BE2C (cell line): ENCODE measurements at places on chromosomes 12 and 14.
A peak's percentile ranks its signal among the peaks of the same experiment; 100 is the strongest.

DNA sequence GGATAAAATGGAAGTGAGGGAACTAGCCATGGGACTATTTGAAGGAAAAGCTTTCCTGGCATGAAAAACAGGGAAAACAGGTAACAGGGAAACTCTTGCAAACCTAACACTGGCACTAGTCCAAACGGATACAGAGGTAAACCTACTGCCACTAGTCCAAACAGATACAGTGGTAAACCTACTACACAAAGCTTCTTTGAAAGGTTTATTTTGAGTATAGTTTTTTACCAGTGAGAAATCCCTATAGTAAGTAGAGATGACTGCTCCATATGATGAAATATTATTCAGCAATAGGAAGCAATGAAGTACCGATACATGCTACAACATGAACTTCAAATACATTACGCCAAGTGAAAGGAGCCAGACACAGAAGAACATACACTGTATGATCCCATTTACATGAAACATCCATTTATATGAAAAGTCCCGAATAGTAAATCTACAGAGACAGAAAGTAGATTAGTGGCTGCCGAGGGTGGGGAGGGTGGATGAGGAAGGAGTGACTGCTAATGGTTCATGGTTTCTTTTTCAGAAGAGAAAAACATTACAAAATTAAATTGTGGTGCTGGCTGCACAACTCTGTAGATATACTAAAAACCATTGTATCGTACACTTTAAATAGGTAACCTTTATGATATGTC, 25.5 kb downstream of the SPTLC2 start:
- DNase-seq, result no peak

DNA sequence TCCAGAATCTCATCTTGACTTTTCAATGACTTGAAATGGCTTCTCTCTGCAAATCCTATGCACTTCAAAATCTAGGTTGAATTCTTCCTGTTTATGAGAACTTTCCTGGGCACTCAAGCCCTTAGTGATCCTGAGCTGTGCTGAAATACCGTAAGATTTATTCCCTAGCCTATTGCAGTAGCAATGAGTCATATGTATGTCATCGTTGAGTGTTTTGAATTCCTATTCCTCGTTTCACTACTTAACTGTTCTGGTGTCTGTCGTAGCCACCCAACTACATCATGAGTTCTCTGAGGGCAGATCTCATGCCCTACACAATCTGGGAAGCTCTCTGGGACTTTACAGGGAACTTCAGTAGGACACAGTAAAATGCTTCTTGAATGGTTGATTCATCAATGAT, 190.8 kb upstream of the TMEM132C start:
- no peak for DNase-seq

DNA sequence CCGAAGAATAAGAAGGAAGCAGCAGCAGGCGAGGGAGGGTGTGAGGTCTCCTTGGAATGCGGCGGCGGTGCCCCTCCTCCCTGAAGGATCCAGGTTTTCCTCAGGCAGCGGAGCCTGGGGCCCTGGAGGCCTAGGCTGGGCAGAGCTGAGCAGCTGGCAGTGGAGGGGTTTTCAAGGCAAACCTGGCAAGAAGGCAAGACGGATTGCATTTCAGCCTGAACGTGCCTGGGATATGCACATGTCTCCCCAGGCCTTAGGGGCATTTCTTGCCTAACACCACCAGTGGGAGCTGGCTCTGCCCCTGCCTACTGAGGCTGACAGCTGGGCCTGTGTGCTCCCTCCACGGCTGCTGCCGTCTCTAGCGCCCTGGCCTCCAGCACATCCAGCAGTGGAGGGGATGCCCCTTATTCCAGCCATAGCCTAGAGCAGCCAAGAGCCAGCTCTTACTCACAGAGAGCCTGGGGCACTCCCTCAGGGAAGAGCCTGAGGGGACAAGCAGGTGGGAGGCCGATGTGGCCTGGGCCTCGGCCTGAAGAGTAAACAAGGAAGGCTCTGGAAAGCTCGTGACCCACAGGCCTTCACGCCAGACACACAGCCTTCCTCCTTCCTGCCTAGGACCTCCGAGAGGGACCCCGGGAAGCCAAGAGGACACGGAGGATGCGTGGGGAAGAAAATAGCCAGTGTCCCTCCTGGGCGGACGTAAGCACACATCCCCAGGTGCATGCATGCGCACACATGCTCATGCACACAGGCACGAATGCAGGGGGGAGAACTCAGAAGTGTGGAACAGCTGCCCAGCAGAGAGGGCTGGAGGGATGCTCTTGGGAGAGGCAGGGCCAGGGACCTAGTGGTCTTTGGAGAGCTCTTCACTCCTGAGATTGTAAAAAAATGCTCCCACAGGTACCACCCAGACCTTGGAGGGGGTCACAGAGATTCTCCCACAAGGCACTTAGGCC, 23.0 kb upstream of the EIF2B2 start:
- DNase-seq, result peak; percentile 69

DNA sequence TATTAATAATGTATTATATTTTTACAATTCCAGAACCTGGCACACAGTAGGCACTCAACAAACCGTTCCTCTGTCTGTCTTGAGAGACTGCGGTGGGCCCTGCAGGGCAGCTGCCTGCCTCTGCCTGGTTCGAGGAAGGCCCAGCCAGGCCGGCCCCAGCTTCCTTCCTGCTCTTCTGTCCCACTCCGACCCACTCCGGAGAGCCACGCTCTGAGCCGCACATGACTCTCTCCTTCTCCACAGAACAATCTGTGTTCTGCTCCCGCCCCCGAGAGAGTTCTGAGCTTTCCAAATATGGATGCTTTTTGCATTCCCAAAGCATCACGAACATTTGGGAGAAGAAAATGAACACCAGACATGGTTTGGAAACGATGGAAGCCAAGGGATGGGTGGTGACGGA, 57.3 kb downstream of the TTC7B start:
- no peak for DNase-seq

GRCh38 chr12:101775816-101776215, 36.6 kb upstream of the SYCP3 start:
- no peak for DNase-seq

DNA sequence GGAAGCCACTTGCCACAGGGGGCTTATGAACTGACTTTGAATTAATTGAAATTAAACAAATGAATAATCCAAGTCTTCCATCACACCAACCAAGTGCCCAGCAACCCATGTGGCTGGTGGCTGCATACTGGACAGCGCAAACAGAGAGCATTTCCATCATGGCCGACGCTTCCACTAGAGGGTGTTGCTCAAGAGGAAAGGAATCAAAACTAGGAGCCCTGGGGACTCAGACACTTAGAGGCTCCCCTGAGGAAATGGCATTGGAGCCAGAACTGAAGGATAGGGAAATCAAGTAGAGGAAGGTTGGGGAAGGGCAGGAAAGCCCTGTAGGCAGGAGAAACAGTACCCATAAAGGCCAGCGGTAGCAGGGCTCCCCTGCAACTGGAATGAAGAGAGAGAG, 50.6 kb upstream of the NUAK1 start:
- DNase-seq, result no peak

GRCh38 chr12:38411426-38411825, 94.9 kb downstream of the ALG10B start:
- no peak for DNase-seq

DNA sequence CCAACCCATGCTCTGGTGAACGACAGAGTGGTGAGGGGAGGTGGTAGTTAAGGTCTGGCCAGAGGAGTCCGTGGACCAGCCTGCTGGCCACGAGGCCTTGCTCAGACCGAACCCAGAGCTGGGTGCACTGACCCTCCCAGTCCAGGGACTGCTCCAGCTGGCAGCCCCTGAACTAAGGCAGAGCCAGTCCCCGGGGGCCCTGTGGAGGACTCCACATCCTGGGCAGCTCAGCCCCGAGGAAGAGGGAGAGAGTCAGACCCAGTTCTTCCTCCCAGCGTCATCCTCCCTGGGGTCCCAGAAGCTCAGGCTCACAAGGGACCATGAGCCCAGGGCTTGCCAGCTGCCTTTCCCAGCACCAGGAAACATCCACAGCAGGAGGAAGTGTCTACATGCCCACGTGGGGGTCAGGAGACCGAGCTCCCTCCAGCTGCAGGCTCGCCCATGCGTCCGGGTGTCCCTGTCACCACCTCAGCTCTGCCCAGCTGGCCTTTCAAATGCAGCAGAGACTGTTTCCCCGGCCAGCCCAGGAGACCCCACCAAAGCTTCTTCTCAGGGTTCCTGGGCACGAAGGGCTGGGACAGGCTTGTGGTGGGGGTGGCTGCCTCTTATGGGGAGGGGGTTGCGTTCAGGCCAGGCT, 194.4 kb downstream of the KIF26A start:
- DNase-seq, result no peak

GRCh38 chr14:35221462-35221861, 70.7 kb upstream of the PSMA6 start:
- no peak for DNase-seq

DNA sequence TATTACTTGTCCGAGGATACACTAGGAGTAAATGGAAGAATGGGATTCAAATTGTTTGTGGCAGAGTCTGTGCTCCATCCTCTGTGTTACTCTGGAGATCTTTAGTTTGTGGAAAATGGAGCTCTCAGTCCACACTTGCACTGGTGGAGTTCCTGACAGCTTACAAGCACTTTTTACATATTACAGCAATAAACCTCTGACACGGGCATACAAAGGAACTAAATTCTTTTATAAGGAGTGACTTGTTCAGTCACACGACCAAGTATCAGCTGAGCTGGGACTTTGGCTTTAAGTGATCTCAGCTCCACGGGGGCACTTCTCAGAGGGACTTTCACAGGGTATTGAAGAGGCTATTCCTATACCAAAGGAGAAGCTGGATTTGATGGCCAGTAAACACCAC, 417.5 kb downstream of the LRIG3 start:
- no peak for DNase-seq

DNA sequence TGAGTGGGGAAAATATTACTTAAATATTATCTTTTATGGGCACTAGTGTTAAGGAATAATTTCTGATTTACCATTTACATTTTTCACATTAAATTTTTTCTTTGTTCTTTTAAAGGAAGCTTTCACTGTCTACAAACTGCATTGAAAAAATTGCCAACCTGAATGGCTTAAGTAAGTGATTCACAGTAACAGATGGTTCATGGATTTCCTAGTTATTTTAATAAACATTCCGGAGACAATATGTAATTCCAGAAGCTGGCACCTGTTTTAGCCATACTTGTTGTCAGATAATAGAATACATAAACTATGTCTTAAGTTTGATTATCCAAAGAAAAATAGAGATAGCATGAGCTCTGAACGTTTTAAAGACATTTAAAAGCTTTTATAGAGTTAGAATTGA, 17.1 kb downstream of the DNAL1 start:
- no peak for DNase-seq

DNA sequence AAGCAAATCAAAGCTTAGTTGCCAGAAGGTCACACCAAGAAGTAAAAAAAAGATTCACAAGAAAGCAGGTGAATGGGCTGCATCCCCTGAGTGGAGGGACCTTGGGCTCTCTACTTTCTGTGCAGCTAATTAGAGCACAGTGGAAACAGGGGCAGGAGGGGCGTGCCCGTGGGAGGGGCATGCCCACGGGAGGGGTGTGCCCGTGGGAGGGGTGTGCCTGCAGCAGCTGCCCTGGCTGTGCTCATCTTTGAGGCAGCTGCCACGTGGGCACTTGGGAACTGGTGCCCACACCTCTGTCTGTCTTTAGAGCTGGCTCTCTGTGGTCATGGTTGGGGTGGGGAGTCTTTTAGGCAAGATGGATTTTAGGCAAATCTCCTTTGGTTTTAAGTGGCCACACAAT, 60.0 kb downstream of the EML1 start:
- no peak for DNase-seq

DNA sequence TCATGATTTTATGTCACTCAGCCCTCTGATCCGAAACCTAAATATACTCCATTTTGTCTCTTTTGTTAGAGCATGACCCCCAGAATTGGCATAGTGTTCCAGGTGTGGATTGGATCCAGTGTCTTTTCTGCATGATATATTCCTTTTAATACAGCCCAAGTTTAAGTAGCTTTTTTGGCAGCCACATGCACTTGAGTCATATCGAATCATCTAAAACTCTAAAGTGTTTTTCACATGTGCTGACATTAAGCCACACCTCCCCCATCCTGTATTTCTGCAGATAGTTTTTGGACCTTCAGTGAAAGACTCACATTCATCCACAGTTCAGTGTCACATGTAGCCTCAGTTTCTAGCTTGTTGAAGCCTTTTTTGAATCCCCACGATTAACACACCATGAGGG, 30.6 kb downstream of the BORCS5 start:
- no peak for DNase-seq

GRCh38 chr12:89862511-89863445, 154.1 kb upstream of the ATP2B1 start:
- DNase-seq, result no peak

GRCh38 chr14:96349286-96350075, 13.7 kb downstream of the ATG2B start:
- DNase-seq, result no peak

- peak; percentile 85 for DNase-seq
These were observed 49.6 kb downstream of the LRCOL1 start for GRCh38 chr12:132560614-132561426.

DNA sequence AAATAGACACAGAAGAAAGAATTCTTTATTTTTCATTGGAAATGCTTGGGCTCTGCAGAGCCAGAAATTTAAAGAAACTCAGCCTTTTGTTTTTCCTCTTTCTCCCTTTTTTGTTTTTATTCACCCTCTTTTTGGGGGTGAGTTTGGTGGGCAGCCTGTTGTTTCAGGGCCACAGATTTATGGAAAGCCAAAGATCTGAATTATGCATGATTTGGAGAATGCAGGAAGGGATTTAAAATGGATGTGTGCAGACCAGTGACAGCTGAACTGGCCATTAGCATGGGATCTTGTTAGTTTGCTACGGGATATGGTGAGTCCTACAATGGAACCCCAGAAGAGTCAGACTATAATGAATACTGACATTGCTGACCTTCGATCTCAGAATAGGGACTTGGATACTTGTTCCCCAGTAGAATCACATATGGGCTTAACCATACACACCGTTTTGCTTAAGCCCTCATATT, 7.7 kb upstream of the ATXN2 start:
- no peak for DNase-seq

GRCh38 chr12:700016-700415, 36.8 kb upstream of the NINJ2 start:
- no peak for DNase-seq

DNA sequence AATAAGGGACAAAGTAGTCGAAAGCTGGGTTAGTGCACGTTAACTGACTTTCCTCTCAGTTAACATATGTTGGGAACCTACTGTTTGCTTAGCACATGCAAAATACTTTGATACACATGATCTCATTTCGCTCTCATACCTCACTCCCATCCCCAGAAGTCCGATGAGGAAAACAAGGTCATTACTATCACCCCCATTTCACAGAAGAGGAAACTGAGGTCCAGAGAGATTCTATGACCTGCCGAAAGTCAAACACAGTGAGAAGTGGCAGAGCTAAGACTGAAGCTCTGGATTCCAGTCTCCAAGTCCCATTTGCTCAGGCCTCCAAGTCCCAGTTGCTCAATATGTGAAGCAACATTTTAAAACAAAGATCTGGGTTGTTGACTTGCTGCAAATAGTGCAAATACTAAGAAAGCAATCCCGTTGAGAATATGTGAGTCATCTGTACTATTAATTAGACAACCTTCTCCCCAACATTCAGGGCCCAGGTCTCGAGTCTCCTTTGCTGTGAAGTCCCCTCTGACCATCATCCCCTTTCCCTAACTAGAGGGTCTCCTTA, 170.6 kb upstream of the PWP1 start:
- no peak for DNase-seq

GRCh38 chr14:59823179-59823578, 47.4 kb downstream of the RTN1 start:
- DNase-seq, result no peak

- DNase-seq, result peak; percentile 64
These were observed 776 bp downstream of the RDH5 start for GRCh38 chr12:55720894-55721444.

- no peak for DNase-seq
These were observed 94.2 kb downstream of the GRIP1 start for GRCh38 chr12:66584673-66585072.

GRCh38 chr12:99110212-99110611, 465.1 kb downstream of the APAF1 start:
- DNase-seq, result no peak
